ENCODE measurements at places on chromosomes 2 and 18. TPM values are rescaled to one million over a fixed set of nuclear protein-coding genes. Genes with fewer than 3 reads are reported as not detected.

DNA sequence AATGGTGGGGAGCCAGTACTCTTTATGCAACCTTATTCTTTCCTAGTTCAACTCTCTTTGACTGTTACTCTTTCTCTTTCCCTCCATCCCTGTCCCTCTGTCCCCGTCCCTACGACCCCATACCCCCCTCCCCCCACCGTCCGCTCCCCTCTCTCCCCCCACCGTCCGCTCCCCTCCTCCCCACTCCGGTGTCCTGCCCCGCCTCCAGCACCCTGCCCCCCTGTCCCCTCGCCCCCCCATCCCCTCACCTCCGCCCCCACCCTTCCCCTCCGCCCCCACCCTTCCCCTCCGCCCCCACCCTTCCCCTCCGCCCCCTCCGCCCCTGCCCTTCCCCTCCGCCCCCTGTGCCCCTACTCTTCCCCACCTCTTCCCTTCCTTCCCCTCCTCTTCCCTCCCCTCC, 128.4 kb downstream of the LPIN1 start:
- DNase-seq, result no peak

DNA sequence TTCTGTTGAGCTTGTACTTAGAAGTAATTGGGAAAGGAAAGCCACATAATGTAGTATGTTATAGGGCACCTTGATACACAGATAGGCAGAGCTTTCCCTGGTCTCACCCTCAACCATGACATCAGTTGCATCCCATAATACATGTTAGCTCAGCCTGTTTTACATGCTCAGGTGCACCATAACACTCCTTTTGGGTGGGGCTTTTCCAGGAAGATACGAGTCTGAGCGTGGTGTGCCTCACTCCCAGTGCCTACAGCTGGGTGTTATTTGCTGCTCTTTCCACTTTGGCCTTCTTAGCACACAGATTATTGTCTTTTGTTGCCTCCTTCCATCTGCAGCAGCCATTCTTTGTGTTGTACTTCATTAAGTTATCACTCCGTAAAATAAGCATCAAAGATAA, 11.9 kb downstream of the TTC39C start:
- no peak for DNase-seq

DNA sequence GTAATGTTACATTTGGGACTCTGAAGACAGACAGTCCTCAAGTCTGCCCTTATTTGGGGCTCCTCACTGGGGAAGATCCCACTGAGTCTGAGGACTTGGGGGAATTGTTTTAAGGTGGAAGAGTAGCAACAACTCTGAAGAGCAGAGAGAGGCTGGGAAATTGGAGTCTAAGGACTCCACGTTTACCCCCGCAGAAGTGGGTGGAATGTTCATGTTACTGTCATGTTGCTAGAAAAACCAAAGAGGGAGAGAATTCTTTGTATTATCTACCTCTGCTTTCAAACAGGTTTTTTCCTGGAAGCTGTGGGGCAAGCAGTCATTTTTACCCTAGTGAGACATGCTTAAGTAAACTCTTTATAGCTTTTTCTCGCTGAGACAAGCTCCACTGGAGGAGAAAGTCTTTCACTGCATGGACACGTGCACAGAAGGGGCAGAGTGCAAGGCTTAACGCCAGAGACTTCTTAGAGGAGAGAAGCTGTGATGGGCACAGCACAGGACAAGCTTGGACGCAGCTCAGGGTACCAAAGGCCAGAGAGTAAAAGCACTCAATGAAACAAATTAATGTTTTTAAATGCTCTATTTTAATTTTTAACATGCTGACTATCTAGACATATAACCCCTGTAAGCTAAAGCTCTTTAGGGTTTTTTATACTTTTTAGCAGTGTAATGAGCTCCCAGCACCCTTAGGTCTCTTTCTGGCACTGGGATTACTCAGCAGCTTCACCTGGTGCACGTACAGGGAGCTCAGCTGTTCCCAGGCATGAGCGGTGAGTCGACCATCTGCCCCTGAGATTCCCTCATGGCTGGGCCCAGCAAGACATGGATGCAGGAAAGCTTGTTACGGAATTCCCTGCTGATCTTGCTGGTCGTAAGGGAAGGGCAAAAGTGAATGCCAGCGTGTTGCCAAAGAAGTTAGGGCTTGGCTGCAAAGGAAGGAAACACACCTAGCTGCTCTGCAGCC, 54.5 kb upstream of the BIN1 start:
- DNase-seq, result no peak

Gene ZNF396
- 0.57 TPM for total RNA-seq

Gene NMS
- not detected for total RNA-seq

- DNase-seq, result no peak
Observed at GRCh38 chr2:143728498-143728897, 599.3 kb downstream of the ARHGAP15 start.

Gene ALPI
- total RNA-seq, result not detected

- DNase-seq, result no peak
Observed at GRCh38 chr2:860259-860855, 90.3 kb upstream of the SNTG2 start.

Gene MDH1
- 1,621 TPM for total RNA-seq

- DNase-seq, result no peak
Observed at GRCh38 chr2:215758691-215759090, 254.7 kb downstream of the MREG start.

Gene SERPINB11
- total RNA-seq, result not detected

DNA sequence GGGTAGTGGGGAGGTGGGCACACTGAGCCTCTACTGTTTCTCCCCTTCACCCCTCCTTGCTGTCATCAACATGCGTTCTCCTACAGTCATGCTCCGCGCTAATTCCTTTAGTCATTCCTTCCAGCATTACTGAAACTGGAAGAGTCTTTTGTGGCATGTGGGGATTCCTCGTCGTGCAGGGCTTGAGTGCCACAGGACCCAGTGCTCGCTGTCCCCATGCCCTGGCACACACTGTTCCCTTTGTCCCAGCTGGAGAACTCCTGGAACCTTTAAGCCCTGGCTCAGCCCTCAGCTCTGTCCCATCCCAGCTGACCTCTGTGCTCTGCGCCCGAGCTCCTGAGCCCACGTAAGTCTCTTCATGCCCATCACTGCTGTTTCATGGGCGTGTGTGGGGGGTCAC, 42.1 kb downstream of the ODC1 start:
- no peak for DNase-seq

- DNase-seq, result no peak
Observed at GRCh38 chr18:76064998-76065397, 430.0 kb downstream of the ZNF516 start.

GRCh38 chr2:101682311-101682710, 15.2 kb upstream of the MAP4K4 start:
- no peak for DNase-seq

DNA sequence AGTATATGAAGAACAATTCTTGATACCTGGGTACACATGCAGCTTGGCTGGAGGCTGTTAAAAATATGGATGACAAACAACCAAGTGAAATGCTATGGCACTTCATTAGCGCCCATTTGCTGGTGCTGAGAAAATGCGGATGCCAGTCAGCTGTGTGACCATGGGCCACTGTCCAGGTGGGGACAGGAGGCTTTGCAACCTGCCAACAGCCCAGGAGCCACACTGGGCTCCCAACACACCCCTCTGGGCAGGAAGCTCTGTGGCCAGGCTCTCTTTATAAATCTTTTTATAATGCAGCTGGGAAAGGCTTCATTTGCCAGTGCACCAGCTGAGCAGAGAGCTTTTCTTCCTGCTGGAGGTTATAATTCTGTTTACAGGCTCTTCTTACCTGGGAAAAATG, 19.9 kb downstream of the RNF144A start:
- no peak for DNase-seq

Gene IL1RL2
- not detected for total RNA-seq

DNA sequence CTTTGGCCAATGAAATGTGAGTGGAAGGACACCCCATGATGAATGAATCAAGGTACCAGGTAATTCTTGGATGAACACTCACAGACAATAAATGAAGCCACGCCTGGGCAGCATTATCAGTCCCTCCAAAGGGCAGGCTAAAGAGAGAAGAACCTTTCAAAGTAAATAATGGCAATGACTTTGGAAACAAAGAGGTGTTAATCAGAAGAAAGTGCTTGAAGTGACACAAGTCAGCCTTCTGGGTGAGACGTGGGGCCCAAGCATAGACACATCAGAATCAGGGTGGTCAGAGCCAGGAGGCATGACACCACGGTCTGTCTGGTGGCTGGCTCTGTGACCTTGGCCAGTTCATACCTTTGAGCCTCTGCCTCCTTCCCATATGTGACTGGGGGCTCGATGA, 103.3 kb downstream of the POLR1A start:
- no peak for DNase-seq

DNA sequence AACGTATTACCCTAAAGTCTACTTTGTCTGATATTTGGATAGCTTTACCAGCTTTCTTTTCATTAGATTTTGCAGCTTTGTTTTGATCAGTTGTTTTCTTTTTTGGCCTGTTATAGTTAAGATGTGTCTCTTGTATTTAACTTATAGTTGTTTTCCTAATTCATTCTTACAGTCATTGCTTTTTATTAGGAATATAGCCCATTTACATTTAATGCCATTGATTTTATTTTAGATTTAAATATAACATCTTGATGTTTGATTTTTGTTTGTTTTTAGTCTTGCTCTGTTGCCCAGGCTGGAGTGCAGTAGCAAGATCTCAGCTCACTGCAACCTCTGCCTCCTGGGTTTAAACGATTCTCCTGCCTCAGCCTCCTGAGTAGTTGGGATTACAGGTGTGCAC, 215.9 kb upstream of the HDAC4 start:
- DNase-seq, result no peak

All from heart right ventricle (tissue), 16 donors.